ENCODE measurements at places on chromosomes 1 and 21. TPM values are rescaled to one million over a fixed set of nuclear protein-coding genes. Genes with fewer than 3 reads are reported as not detected.

GRCh38 chr1:245133995-245134715 lies 20.6 kb upstream of the KIF26B start:
- no peaks in the 10 kb centered on the region for H3K27me3 ChIP-seq
- H3K4me1 ChIP-seq, result no peaks in the 10 kb centered on the region
- peak; percentile 69 for DNase-seq
- H3K36me3 ChIP-seq, result no peaks in the 10 kb centered on the region

DNA sequence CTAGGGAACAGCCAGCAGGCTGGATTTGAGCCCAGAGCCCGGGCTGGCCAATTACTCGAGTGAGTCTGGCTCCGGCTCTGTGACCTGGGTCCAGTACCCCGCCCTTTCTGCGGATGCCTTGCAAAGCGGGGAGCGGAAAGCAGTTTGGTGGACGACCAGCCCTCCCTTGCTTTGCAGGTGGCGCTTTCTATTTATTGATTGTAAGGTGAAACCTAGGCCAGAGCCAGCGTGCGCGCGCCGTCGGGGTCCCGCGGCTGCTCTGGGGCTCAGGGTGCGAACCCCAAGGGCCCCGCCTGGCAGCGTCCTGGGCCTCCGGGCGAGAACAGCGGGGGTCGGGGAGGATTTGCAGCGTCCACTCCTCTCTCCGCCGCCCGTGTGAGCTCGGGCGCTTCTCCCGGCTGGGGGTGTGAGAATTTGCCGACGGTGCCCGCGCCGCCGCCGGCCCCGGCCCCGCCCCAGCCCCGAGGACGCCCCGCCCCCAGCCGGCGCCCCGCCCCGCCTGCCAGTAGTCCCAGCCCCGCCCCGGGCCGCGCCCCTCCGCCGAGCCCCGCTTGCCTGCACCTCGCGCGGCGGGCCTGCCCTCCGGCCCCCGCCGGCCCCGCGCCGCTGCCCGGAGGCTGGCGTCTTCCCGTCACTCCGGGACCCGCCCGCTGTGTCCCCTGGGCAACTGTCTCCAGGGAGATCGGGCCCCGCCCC lies 37.6 kb downstream of the PIK3CD start:
- H3K36me3 ChIP-seq, result peaks cover 12% of the 10 kb centered on the region
- H3K27ac ChIP-seq, result peak overlapping the region; percentile 38
- peaks cover 60% of the 10 kb centered on the region for H3K4me1 ChIP-seq
- peak; percentile 96 for DNase-seq
- no peaks in the 10 kb centered on the region for H3K27me3 ChIP-seq
- peak overlapping the region; percentile 43 for H3K4me3 ChIP-seq

GRCh38 chr1:24621121-24621520 lies 22.0 kb upstream of the SRRM1 start:
- H3K36me3 ChIP-seq, result no peaks in the 10 kb centered on the region
- no peaks in the 10 kb centered on the region for H3K4me1 ChIP-seq

DNA sequence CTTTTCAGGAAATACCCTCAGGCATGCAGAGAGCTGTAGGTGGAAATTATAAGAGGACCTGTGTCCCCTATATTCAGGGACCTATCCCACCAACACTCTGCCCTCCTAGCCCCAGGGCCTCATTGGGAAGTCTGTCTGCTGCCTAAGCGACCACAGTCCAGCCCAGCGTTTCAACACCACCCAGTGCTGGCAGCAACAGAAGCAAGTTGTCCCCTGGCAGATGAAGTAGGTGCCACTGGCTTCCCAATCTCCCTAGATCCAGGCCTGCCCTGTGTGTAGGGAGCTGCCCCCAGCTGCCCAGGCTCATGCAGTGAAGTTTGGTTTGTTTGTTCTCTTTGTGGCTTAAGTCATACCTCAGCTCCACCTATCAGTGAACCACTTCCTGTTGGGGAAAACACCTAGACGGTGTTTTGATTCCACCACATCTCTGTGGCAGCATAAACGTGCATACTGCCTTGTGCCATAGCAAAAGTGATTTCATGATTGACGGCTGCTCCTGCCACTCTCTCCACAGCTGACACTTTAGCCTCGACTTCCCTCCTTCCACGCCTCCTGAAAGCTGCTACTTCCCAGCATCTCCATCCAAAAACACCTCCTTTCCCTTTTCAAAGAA lies 8.1 kb upstream of the LEFTY1 start:
- peak overlapping the region; percentile 91 for H3K27ac ChIP-seq
- no peaks in the 10 kb centered on the region for H3K36me3 ChIP-seq
- no peak overlapping the region for H3K4me3 ChIP-seq
- peaks cover 31% of the 10 kb centered on the region for H3K4me1 ChIP-seq

RBM11 gene
- polyA plus RNA-seq, result 2.6 TPM

- H3K4me1 ChIP-seq, result no peaks in the 10 kb centered on the region
- no peaks in the 10 kb centered on the region for H3K36me3 ChIP-seq
- no peak for DNase-seq
- no peaks in the 10 kb centered on the region for H3K27me3 ChIP-seq
Measured at GRCh38 chr1:118136187-118136941, 48.7 kb downstream of the SPAG17 start.

GRCh38 chr1:182329471-182329870 lies 62.1 kb downstream of the GLUL start:
- no peaks in the 10 kb centered on the region for H3K27me3 ChIP-seq
- H3K4me3 ChIP-seq, result no peak overlapping the region
- no peaks in the 10 kb centered on the region for H3K4me1 ChIP-seq
- H3K36me3 ChIP-seq, result no peaks in the 10 kb centered on the region
- DNase-seq, result no peak

GRCh38 chr1:177848577-177848976 lies 121.3 kb downstream of the SEC16B start:
- H3K36me3 ChIP-seq, result no peaks in the 10 kb centered on the region
- H3K4me3 ChIP-seq, result no peak overlapping the region
- H3K27me3 ChIP-seq, result no peaks in the 10 kb centered on the region

GRCh38 chr1:83741770-83742169 lies 257.2 kb downstream of the TTLL7 start:
- no peak overlapping the region for H3K4me3 ChIP-seq
- H3K27me3 ChIP-seq, result no peaks in the 10 kb centered on the region
- no peak for DNase-seq
- no peak overlapping the region for H3K27ac ChIP-seq
- no peaks in the 10 kb centered on the region for H3K4me1 ChIP-seq
- H3K36me3 ChIP-seq, result no peaks in the 10 kb centered on the region

DNA sequence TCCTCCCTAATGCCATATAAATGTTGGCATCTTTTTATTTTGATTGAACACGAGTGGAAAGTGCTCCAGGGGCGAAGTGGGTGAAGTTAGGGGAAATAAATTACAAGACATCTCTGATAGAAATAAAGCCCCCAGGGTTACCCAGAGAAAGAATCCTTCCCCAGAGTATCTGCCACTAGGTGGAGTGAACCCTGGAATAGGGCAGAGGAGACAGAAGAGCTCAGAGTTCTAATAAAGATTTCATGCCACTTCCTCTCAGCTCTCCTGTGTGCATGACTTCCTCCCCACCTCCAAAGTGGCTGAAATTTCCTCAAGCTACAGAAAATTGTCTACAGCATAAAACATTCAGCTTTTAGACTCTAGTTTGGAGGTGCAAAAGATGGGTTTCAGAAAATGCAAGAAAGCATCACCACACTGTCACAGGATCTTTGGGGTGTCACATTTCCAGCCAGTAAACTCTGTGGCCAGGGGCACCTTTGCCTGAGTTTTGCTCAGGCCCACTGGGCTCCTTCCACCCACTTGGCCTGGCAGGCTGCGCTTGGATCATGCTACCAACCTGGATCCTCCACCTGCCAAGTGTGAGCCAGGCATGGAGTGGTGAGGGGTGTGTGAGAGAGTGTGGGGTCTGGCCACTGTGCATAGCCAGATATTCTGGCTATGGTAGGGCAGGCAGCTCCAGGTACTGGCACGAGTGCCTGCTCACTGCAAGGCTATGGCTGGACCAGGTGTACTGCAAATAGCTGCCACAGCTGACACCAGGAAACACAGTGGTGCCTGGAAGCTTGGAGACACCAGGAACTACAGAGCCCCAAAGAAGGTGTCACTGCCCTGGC lies 208.8 kb upstream of the USP25 start:
- H3K27me3 ChIP-seq, result no peaks in the 10 kb centered on the region
- no peaks in the 10 kb centered on the region for H3K36me3 ChIP-seq
- no peak overlapping the region for H3K4me3 ChIP-seq
- DNase-seq, result no peak
- H3K4me1 ChIP-seq, result no peaks in the 10 kb centered on the region
- no peak overlapping the region for H3K27ac ChIP-seq

DNA sequence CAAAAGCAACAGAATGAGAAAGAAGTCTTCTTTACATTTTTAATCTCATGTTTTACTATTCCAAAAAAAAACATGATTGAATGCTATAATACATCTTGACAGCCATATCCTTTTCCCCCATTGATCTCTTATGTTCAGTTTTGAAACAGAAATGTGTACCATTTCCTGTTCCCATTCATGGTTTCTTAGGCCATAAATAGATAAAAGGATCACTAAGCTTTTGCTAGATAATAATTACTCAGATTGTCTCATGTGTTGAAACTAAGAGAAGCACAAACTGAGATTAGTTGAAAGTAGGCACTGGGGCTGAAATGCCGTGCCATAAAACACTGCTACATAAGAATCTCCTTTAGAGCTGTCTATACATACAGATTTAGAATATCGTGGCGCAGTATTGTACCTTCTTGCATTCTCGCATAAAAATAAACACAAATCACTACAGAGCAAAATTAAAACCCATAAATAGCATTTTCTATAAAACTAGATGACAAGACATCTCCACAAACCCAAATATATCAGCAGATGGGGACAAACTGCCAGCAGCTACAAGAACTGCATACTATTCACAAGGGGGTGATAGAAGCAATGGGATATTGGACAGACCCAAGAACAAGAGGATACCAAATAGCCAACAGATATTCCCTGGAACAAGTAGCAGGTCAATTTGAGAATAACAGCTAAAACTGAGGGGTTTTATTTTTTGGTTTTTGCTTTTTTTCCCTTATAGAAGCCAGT lies 405.3 kb upstream of the PRMT6 start:
- H3K27me3 ChIP-seq, result no peaks in the 10 kb centered on the region
- DNase-seq, result no peak
- no peak overlapping the region for H3K4me3 ChIP-seq
- no peaks in the 10 kb centered on the region for H3K4me1 ChIP-seq
- H3K36me3 ChIP-seq, result no peaks in the 10 kb centered on the region

DNA sequence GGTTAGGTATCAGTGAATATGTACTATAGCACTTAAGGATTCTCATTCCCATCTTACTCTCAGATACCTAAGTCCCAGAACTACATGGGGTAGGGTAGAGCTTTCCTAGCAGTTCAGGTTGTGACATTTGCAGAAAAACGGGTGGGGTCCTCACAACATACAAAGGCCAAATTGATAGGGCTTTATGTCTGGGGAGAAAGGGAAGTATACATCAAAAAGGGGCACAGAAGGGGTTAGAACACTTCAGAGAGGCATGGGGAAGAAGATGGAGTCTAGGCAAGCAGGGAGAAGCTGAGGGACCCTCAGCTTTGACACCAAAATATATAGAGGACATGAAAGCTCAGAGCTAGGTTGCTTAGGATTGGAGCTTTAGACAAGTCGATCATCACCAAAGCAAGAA lies 3.6 kb downstream of the UROD start:
- no peak overlapping the region for H3K4me3 ChIP-seq
- peaks cover 32% of the 10 kb centered on the region for H3K36me3 ChIP-seq
- DNase-seq, result no peak
- H3K27ac ChIP-seq, result no peak overlapping the region
- peaks cover 42% of the 10 kb centered on the region for H3K4me1 ChIP-seq

DNA sequence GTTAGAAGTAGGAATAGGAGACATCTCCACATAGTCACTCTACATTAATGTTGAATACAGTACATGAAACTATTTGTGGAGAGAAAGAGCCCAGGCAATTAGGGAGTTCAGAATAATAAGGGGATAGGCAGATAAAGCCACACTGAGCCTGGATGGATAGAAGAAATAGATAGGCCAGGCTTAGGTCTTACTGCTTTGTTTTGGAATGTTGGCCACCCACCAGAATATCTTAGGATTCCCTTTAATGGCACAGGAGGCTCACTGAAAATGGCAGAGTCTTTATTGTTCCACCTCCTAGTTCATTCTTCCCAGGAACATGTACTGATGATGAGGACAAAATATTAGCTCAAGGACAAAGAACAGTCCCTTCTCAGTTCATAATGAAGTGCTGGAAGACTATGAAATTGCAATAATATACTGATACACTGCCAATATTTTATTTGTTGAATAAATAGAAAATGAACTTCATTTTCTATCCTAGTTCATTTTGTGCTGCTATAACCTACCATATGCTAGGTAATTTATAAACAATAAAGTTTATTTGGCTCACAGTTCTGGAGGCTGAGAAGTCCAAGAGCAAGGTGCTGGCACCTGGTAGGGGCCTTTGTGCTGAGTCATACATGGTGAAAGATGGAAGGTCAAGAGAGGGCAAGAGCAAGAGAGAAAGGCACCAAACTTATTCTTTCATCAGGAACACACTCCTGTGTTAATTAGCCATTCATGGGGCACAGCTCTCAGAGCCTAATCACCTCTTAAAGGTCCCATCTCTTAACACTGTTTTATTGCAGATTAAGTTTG lies 87.3 kb downstream of the TBX15 start:
- no peak overlapping the region for H3K4me3 ChIP-seq
- no peaks in the 10 kb centered on the region for H3K27me3 ChIP-seq
- no peaks in the 10 kb centered on the region for H3K36me3 ChIP-seq
- H3K4me1 ChIP-seq, result no peaks in the 10 kb centered on the region
- H3K27ac ChIP-seq, result no peak overlapping the region

GRCh38 chr1:51168266-51168845 lies 66.3 kb downstream of the C1orf185 start:
- H3K27me3 ChIP-seq, result no peaks in the 10 kb centered on the region
- no peaks in the 10 kb centered on the region for H3K4me1 ChIP-seq
- H3K4me3 ChIP-seq, result no peak overlapping the region
- no peak for DNase-seq

ANKRD35 gene
- polyA plus RNA-seq, result 0.65 TPM

- H3K4me3 ChIP-seq, result peak overlapping the region; percentile 97
- H3K27ac ChIP-seq, result peak overlapping the region; percentile 85
Measured at GRCh38 chr1:1889090-1889750, 1.7 kb downstream of the GNB1 start.

UBXN10 gene
- 0.18 TPM for polyA plus RNA-seq

- no peak overlapping the region for H3K27ac ChIP-seq
- H3K36me3 ChIP-seq, result no peaks in the 10 kb centered on the region
- H3K27me3 ChIP-seq, result no peaks in the 10 kb centered on the region
Measured at GRCh38 chr1:110538075-110538474, 19.1 kb upstream of the KCNA10 start.

ACTL8 gene
- polyA plus RNA-seq, result not detected

DNA sequence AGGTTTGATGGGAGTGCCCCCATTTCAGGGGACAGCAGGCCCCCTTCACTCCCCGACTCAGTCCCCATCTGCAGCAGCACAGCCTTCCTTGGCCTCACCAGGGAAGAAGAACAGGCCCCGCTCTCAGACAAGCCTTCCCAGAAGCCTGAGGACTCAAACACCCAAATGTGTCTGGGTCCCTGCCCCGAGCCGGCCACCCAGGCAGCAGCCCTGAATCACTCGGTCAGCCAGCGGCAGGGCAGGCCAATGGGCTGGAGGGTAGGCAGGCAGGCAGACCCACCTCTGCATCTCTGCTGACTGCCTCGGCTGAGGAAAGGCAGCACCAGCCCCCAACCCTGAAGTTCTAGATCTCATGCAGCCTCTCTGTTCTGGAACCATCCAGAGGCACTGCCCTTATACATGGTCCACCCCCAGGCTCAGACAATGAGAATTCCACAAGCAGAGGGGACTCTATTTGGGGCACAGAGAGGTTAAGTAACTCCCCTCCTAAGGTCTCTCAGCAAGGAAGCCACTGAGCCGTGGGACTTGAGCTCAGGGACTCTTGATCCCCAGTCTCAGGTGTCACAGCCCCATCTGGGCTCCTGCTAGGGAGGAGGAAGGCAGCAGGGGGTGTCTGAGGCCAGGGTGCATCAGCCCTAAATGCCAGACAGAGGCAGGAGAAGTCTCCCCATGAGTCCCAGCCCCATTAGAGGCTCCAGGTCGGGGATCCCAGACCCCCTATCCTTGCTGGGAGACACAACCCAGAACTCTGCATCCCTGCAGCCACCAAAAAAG lies 33.2 kb upstream of the RUNX3 start:
- H3K4me1 ChIP-seq, result peaks cover 28% of the 10 kb centered on the region
- peak overlapping the region; percentile 78 for H3K27ac ChIP-seq
- DNase-seq, result peak; percentile 81
- no peaks in the 10 kb centered on the region for H3K36me3 ChIP-seq
- H3K27me3 ChIP-seq, result peaks cover 5% of the 10 kb centered on the region

Data from spleen (tissue), 13 donors.